Stimulated activated CD4-positive, alpha-beta T cell treated with anti-CD3 and anti-CD28 coated beads, TNF-alpha, amount 100 ng/mL, for 1 hour (primary cell): ENCODE measurements at places on chromosomes 13 and 19.

GRCh38 chr13:36891752-36892151 lies 28.3 kb downstream of the SMAD9 start:
- DNase-seq: no peak

DNA sequence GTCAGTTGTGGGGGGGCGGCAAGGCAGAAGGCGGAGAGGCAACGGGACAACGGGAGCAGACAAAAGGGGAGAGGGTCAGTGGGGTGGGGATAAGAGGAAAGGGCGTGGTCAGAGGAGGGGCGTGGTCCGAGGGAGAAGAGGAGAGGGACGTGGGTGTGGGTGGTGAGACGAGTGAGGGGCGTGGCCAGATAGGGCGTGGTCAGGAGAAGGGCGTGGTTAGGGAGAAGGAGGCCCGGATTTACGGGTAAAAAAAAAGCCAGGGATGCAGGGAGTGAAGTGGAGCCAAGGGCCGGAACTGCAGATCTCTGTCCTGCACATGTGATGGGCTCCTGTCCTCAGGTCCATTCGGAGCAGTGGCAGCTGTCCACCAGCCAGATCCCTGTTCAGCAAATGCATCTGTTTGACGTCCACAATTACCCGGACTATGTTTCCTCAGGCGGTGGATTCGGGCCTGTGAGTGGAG lies 21.5 kb downstream of the CPT1C start:
- DNase-seq: no peak

DNA sequence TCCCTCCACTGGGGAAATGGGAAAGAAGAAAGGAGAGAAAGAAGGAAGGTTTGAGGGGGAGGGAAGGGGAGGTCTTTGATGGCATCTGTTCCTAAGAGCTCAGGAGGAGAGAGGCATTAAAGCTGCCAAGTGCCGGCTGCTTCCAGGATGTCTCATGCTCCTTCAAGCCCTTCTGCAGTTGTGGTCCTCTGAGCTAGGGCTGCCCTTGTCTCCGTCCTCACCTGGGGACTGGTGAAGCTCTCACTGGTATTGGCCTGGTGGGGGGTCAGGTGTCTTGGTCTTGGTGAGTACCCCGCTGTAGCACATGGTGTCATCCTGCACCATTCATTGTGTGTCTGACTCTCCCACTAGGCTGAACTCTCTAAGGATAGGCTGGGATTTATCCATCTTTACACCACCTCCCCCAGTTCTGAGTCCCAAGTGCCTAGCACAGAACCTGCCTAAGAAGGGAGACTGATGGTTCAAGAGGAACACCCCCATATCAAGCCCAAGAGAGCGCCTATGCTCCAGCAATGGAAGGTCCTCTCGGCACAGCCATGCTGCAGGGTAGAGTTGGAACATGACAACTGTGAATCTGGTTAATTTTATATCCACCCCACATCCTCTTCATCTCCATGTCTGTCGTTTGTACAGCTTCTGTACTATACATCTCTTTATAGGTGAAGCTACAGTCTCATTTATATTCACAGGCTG lies 83.7 kb downstream of the AKAP11 start:
- DNase-seq: no peak

GRCh38 chr13:51326777-51327176 lies 12.7 kb upstream of the SERPINE3 start:
- DNase-seq: no peak

DNA sequence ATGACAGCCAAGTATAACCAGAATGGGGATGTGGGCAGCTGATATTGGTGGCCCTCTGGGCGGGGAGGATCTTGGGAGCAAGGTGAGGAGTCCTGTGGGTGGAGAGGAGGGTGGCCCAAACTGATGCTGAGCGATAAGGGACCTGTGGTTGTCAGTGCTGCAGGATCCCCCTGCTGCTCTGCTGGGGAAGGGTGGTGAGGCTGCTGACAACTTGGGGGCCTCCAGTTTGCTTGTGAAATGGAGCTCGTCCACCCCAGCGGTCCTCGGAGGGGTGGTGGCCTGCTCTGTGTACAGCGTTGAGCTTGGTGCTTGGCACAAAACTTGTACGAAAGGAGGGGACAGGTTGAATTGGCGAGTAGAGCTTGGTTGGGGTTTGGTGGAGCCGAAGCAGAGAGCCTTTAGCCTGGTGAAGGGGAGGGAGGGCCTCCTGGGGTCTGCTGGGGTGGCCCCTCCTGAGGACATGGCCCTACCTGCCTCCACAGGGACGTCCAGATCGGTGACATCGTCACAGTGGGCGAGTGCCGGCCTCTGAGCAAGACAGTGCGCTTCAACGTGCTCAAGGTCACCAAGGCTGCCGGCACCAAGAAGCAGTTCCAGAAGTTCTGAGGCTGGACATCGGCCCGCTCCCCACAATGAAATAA lies 2.9 kb downstream of the RPS11 start:
- no peak for DNase-seq

- no peak for DNase-seq
These were observed 226.6 kb upstream of the MAB21L1 start for GRCh38 chr13:35703061-35703460.

GRCh38 chr13:92418818-92419412 lies 807.7 kb upstream of the GPC6 start:
- DNase-seq: no peak

DNA sequence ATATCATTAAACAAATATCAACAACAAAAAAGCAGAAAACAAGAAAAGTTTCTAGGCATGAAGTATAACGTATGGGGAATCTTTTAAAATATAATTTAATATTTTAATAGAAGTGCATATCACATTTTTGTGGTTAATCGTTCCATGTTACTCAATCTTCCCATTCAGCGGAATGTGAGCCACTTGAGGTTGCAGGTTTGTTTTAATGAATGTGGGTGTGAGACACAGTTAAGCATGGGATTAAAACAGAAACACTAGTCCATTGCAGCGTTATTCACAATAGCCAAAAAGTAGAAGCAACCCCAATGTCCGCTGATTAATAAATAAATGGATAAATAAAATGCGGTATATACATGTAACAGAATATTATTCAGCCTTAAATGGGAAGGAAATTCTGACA lies 146.0 kb downstream of the NDFIP2 start:
- no peak for DNase-seq

DNA sequence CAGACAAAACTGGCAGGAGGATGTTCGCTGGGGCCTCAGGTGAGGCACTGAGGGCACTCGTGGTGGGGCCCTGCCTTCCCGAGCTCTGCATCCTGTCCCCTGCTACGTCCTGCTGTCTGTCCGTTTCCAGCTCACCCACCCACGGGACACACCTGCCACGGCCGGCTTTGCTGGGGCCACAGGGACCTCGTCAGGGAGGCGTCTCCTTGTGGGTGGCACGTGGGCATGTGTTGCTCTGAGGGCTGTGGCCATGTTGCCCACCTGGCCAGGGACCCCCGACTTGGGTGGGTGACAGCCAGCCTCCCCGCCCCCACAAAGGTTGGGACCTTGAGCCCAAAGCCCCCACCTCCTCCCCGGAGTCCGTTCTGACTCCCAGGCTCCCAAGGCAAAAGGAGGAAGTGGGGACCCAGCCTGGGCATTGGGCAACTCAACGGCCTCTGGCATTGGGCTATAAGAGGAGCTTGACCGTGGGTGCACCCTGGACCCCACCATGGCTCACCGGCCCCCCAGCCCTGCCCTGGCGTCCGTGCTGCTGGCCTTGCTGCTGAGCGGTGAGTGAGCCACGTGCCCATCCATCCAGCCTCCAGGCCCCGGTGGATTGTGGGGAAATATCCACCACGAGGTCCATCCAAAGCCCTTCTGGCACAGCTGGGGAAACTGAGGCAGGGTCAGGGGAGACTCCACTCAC lies at the start of gene PRTN3:
TSS of gene PRTN3 (plus strand) at position 481 of the 688 bp plus-strand sequence. CDS start at position 491, 10 bp downstream.
- DNase-seq: no peak

DNA sequence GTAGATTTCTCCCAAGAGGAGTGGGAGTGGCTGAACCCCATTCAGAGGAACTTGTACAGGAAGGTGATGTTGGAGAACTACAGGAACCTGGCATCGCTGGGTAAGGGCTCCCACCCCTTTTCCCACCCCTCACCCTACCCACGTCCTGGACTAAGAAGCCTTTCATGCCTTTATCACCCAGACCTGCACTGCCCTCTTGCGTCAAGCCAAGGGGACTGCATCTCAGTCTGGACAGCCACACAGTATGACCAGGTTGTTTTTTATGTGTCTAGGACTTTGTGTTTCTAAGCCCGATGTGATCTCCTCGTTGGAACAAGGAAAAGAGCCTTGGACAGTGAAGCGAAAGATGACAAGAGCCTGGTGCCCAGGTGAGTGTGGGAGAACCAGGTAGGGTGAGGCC lies 8.8 kb downstream of the ZFP28 start:
- no peak for DNase-seq

- no peak for DNase-seq
These were observed 34.4 kb downstream of the CCDC70 start for GRCh38 chr13:51895906-51896888.

- no peak for DNase-seq
These were observed 8.0 kb downstream of the DNASE2 start for GRCh38 chr19:12872941-12873890.

DNA sequence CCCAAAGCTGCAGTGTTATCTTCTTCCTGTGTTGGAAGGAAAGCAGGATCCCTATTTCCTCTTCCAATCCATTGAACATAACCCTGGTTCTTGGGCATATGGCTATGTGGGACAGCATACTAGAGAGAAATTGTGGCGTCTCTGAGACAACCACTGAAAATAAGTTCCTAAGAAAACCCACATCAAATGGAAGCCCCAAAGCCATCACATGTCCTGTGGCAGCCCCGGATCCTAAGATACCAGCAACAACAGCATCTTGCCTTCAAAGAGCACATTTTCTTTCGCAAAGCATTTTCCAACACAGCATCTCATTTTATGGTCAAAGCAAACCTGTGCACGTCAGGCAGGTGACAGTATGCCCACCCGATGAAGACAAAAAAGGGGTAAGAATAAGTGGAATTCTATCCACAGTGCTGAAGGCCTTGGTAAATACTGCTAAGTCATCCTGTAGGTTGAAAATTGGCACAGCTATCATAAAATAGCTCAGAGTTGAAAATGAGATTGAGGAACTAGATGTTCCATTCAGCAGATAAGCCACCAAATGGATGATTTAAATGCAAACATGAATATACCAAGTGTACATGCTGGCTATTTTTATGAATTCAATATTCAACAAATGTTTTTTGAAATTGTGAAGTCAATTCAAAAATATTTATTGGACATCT lies 232.2 kb downstream of the DLEU7 start:
- no peak for DNase-seq

- no peak for DNase-seq
These were observed 415.0 kb downstream of the FOXO1 start for GRCh38 chr13:40251343-40252032.

DNA sequence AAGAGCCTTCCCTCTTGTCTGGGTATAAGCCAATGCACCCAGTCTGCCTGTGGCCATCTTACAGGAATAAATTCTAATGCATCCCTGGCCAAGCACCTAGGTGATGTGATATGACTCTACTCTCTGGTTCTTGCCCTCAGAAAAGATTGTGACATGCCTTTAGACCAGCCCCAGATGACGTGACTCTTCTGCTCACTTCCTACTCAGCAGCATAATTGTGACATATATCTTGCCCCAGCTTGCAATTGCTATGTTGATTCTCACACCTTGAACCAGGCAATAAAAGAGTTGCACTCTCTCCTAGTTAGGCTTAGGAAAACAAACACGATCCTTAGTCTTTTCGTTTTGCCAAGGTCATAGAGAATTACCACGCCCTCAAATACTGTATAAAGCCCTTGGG lies 13.3 kb upstream of the ZNF726 start:
- no peak for DNase-seq

DNA sequence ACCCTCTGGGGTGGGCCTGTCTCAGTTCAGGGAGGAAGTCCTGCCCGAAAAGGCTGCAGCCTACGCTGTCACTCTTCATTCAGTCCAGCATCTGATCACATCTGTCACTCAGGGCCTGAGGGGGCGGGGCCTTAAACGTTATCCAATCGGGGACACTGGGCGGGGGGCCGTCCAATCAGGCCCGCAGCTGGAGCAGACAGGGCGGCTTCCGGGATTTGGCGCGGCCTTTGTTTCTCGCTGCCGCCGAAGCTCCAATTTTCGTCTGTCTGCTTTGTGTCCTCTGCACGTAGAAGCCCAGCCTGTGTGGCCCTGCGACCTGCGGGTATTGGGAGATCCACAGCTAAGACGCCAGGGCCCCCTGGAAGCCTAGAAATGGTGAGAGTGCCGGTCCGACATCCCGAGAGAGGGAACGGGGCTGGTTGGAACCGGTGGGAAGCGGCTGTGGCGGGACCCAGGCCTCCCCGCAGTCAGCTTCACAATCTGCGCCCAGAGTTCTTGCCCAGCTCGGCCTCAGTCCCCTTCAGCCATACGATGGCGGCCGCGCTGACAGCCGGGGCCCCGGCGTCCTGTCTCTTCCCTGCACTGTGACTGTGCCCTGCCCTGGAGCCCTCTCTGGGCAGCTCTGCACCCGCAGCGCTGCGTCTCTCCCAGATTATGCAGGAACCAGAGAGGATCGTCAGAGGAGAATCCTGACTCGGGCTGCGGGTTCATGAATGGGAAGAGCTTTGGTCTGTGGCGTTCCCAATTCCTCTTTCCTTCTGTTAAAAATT lies at the start of gene ZNF730:
TSS of gene ZNF730 (plus strand) at position 224 of the 770 bp plus-strand sequence. CDS start at position 373, 149 bp downstream.
- no peak for DNase-seq

DNA sequence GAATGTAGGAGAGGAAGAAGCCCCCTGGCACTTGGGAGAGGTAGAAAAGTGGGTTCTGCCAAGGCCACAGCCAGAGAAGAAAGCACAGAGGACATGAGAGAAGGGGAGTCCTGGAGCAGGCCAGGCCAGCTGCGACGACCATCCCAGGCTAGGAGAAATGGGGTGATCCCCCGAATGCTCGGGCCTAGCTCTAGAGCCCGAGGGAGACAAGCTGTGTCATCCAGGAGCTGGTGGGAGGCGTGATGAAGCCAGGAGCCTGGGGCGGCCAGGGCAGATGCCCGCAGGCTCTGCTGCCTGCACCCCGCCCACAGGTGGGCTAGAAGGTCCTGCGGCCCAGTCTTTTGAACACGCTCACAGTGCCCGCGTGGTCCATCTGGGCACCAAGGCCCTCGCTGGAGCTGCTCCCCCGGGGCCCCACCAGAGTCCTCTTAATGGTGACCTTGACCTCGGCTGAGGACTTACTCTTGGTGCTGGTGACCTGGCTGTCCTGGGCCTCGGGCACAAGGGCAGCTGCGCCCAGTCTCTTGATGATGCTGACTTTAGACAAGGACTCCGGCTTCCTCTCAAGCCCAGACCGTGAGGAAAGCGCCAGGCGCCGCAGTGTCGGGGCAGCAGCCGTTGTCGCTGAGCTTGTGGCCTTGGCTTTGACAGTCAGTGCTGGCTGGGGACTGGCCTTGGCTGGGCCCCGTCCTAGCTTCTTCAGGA lies 26.5 kb downstream of the C19orf47 start:
- DNase-seq: no peak

- no peak for DNase-seq
These were observed 20.2 kb upstream of the PGLS start for GRCh38 chr19:17491287-17491686.

- no peak for DNase-seq
These were observed 28.0 kb downstream of the UPF1 start for GRCh38 chr19:18859676-18860301.
